Left cardiac atrium (tissue), 4 donors: ENCODE measurements at places on chromosomes 1 and 21.
A peak's percentile ranks its signal among the peaks of the same experiment; 100 is the strongest.

GRCh38 chr1:192604979-192605620 lies 29.5 kb downstream of the RGS1 start:
- no peak for DNase-seq

- no peak for DNase-seq
Observed at GRCh38 chr1:3133686-3134085, 64.7 kb downstream of the PRDM16 start.

DNA sequence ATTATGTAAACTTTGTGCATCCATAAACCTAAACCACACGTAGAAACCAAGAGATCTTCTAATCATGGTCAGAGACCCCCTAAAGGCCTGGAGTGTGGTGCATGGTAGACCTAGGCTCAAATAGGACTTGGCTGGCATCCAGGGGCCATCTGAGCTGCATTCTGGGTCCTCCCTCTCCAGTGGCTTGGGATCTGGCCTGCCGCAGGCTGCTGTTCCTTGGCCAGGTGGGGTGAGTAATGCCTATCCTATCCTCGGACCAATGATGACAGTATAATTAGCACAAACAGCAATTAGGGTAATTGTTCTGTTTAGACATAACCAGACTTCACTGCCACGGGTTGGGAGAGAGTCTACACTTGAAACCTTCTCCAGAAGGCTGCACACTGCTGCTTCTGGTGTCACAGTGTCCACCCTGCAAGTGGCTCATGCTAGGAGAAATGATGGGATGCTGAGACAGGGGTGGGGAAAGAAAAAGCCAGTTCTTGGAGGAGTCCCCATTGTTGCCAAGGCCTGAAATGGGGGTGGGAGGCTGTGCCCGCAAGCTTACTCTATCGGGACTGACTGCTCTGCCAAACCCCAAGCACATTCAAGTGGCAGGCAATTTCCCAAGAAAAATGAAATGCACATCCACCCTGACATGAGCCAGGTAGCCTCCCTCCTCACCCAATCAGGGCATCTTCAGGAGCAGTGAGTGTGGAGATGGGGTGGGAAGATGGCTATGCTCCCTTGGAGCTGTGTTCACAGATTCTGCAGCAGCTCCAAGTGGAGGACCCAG lies 12.5 kb upstream of the PKP1 start:
- DNase-seq, result no peak

- no peak for DNase-seq
Observed at GRCh38 chr1:22846458-22846857, 126.2 kb downstream of the LACTBL1 start.

- no peak for DNase-seq
Observed at GRCh38 chr1:91708691-91709090, 177.3 kb downstream of the TGFBR3 start.

DNA sequence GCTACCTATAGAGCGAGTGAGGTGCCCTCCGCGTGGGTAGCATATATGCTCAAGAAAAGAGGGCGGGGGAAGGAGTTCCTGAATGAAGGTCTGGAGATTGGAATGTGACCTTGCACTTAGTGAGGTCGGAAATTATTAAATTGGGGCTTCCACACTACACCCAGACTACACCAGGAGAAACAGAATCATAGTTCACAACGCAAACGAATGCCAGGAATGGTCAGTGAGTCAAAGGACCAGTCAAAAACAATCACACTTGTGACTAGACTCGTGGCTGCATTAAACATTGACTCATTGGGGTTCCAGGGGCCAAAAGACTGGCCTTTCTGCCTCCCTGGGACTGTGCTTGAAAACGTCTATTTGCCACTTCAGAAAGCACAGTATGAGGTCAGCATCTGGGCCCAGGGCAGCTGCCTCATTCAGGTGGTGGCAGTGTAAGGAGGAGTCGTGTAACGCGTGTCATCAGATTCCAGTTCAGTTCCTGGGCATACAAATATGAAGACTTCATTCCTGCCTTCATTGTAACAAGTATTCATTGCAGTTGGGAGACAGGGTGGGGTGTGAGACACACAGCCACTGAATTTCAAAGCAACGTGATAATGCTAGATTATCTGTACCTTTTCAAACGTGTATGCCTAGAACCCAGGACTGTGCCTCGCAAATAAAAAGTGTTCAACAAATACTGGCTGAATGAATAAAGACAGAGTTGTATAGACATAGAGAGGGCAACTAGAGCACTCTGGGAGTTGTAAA lies at the start of gene YOD1:
YOD1 (minus strand) TSS at position 18 of the 753 bp plus-strand sequence. CDS start 178 bp downstream, outside the sequence.
- DNase-seq, result no peak

GRCh38 chr1:232046451-232047306 lies 420.1 kb downstream of the DISC1 start:
- DNase-seq, result no peak

DNA sequence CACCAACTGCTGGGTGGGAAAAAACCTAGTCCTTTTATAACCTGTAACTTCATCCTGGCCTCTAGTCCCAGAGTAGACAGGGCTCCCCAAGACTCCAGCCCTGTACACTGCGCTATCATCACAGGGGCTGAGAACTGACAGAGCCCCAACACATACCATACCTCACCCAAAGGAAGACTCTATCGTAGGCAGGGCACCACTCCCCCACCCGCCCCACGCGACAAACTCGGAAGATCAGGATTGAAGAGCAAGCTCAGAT lies 15.8 kb downstream of the INPP5B start:
- DNase-seq, result no peak

DNA sequence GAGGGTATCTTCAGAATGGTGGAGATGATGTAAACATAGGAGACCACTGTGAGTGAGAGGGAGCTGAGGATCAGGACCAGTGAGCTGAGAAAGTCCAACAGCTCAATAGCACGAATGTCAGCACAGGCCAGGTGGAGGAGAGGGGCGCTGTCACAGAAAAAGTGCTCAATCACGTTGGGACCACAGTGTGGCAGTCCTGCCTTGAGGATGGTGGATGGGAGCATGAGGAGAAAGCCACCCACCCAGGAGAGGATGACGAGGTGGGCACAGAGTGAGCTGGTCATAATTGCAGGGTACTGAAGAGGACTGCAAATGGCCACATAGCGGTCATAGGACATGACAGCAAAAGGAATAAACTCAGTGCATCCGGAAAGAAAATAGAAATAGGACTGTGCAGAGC lies 8.1 kb downstream of the OR11L1 start:
- DNase-seq, result no peak

DNA sequence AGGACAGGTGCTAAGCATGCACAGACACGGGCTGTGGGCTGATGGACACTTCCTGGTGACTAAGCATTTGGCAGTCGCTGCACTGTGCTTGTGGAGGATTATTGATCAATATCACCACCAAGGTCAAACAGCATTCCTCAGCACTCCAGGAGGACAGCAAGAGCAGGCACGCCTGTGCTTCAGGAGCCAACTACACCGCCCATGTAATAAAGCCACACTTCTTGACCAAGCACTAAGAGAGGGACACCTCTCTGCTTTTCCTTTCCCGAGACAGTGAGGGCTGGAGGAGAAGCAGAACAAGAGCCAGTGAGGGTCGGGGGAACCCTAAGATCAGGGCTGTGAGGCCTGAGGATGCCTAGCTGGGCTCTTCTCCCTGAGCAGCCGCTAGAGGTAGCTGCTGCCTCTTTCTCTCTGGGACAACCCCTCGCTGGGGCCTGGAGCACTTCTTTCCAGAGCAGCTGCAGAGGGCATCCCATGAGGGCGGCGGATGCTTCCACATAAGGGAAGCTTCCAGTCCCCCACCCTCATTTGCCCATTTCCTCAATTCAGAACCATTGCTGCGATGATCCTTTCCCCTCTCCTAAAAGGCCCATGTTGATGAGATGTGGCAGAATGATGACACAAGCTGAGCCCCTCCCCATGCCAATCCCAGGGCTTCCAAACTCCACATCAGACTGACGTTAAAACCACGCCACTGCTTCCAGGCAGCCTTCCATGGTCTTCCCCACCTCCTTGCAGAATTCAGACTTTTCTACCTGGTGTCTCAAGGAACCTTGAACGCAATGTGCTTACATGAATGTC lies 19.1 kb downstream of the RAB7B start:
- peak; percentile 77 for DNase-seq

GRCh38 chr1:7424352-7424890 lies 346.7 kb upstream of the VAMP3 start:
- peak; percentile 28 for DNase-seq

DNA sequence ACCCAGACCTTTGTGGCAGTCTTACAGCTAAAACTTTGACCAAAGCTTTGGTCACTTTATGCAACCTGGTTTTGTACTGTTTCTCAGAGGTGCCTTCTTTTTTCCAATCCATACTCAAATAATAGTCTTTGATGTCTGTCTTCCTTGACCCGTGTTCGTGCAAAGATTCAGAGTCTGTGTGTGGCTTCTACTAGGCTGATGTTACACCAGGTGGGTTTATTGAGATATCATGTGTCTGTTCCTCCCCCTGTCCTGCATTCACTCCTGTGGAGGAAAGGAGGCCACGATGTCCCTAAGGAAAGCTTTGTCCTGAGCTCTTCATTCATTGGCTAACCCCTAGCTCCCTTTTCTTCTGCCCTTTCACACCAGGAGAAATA lies 15.0 kb upstream of the IKBKE start:
- no peak for DNase-seq

DNA sequence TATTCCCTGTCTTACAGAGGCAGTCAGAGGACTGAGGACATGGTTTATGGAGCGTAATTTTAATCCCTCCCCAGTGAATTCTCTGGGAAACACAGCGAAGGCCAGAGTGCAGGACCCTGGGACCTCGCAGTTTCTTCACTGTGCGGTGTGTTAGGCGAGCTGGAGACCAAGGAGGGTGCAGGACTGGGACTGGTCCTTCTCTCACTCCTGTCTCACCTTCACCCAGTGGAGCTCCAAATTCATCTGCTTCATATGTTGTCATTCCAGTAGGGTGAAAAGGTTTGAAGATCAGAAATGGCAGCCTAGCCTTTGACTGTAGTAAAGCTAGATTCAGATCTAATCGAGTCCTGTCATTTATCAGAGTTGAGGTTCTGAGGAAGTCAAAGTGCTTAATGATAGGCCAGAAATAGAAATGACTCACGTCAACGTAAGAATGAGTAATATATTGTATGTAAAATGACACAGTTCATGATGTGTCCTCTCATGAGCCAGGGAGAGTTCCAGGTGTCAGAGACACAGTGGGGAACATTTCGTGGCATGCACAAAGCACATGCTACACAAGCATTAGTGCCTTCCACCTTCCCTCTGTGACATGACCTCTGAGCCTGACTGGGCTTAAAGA lies 647.5 kb downstream of the SMYD3 start:
- no peak for DNase-seq

DNA sequence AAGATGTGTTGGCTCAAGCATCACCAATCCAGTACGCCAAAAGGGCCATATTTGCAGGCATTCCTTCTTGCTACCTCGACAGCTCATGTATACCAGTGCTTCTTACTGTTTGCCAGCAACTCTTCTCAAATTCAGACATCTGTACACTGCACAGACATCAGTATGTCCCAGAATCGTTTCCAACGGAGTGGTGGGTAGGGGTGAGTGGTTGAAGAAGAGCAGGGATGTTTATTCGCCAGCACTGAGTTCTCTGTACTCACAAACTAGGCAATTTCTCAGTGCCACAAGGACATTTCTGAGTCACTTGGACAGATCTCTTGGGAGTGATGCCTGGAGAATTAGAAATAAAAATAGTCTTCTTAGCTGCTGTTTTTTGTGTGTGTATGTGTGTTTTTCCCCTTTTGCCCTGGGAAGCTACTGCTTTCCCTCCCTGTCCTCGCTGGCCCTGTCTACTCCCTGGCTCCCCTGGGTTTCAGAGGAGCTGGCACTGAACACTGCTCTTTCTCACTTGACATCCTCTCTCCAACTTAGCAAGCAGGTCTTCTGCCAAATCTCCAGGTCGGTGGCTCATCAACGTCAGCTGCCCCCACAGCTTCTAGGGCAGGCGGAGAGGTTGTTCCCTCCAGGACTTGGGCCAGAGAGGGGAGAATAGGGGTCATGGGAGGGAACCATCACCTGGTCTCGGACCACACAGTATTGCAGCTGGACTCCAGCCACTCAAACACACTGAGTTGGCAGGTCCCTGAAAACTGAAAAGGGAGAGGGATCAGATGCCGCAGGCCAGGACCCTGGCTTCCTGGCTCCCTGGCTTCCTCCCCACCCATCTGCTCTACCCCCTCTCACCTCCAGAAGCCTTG lies 90.5 kb downstream of the NMNAT2 start:
- peak; percentile 44 for DNase-seq

DNA sequence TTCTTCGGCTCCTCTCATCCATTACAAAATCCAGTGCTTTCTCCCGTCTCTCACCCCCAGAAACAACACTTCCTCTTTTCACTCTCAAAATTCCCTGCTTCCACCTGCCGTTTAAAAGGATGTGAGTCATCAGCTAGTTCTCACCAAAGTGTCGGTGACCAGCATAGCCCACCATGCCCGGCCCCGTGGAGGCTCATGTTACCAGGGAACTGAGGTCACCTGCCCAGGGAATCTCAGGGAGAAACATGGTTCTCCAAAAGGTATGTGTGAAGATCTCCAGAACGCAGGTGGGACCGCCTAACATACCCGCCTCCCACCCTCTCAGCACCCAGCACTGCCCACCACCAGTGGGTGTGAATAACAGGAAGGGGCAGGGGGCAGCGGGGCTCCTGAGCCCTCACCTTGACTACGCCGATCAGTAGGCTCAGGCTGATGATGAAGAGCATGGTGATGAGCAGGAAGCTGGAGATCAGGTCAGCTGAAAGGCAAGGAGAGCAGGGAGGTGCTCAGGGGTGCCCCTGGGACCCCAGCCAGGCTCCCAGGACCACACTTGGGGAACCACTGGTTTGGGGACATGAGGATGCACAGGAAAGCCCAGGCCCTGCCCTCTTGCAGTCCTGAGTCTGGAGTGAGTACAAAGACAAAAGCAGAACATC lies 16.2 kb downstream of the LAPTM5 start:
- no peak for DNase-seq

GRCh38 chr1:186492531-186493291 lies 31.8 kb upstream of the PDC start:
- DNase-seq, result no peak

DNA sequence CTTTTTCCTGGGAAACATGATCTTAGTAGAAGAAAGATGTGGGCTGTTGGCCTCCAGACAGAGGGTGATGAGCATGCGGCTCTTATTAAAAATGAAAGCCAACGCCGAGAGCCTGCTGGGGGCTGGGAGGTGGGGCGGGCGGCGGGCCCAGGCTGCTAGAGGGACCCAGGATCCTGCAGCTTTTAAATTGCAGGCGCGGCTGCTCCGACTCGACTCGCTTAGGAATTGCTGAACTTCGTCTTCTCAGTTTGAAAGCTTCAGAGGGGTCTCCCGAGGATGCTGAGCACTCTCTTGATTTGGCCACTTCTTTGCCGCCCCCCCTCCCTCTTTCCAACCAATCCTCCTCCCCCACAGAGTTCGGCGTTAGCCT lies 1.2 kb downstream of the AGPAT3 start:
- DNase-seq, result peak; percentile 40
